ENCODE measurements at places on chromosomes 1 and 21.

GRCh38 chr1:83495560-83495959 lies 503.4 kb downstream of the TTLL7 start:
- DNase-seq = no peak

- no peak for DNase-seq
Observed at GRCh38 chr1:35264871-35265270, 3.6 kb upstream of the ZMYM4 start.

DNA sequence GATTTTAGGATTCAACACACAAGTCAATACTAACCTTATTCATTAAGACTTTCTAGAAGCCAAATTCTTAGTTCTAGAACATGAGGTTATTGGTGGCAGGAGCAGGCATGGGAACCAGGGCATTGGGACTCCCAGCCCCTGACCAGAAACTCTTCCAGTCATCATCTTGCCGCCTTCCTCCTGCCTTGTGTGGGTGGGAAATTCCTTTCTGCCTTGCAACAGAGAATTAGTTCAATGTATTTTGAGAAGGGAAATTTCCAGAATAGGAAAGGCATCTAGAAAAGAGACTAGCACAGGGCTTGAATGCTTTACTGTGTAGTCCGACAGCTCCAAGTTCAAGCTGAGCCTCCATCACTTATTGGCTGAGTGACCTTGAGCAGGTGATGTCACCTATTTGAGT lies 8.7 kb downstream of the GRHL3 start:
- no peak for DNase-seq

GRCh38 chr21:44907966-44908895 lies 12.5 kb downstream of the ITGB2 start:
- DNase-seq = peak; percentile 89

GRCh38 chr1:160428053-160428452 lies 27.7 kb downstream of the VANGL2 start:
- no peak for DNase-seq

DNA sequence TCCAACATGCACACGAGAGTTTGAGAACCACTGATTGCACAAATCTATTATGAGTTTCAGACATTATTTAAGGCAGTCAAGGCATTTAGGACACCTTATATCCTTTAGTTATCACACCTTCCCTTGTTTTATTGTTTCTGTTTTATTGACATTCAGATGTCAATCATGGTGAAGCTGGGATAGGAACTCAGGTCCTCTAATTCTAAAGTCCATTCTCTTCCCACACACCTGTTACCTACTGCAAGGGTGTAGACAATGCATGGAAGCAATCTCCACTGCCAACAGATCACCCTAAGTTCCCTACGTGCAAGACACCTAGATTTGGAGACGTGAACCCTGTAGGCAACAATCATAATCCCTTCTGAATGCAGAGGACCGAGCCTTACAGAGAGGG lies 2.6 kb downstream of the IGSF3 start:
- no peak for DNase-seq
